ENCODE measurements at places on chromosomes 4 and X.

DNA sequence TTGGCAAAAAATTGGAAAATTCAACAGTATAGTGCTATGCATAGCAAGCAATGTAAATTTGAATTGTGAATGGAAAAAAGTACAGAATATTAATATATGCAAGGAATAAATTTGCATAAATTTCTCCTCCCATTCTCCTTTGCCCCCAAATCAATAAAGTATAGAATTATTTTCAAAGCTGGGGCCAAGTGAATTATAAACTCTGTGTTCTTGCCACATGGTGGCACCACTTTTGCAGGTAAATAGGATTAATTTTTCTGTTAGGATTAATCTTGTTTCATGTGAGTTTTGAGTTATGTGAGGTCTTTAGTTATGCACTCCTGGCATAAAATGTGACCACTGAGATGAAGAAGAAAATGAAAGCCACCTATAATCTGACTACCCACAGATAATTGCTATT lies 19.9 kb downstream of the COPS4 start:
- DNase-seq: no peak

- no peak for DNase-seq
Measured at GRCh38 chrX:17021851-17022604, 75.6 kb downstream of the REPS2 start.

- peak; percentile 69 for DNase-seq
Measured at GRCh38 chr4:7828011-7828720, 111.5 kb downstream of the AFAP1 start.

GRCh38 chr4:10018818-10019461 lies 2.4 kb downstream of the SLC2A9 start:
- DNase-seq: peak; percentile 83

DNA sequence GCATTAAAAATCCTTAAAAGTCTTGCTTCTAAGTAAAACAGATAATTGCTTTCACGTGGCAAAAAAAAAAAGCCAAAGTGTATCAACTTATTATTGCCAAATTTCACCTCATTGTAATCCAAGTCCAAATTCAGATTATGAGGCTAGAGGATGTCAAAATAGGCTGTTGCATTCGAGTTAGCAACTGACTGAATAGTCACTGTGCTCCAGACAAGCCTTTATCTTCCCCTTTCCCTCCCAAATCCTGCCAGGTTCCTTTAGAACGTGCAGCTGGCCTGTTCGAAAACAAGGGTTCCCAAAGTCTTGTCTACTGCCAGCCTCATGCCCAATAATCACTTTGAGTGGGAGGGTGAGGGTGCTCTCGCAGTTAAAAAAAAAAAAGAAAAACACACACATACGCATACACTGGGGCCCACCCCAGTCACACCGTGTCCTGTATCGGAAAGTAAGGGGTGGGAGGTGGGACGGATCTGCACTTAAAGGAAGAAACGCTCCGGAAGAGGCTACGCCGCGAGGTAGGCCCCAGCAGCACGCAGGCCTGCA lies 603 bp downstream of the MAD2L1 start:
- no peak for DNase-seq

All from epithelial cell of prostate (primary cell).